EL (cell line): ENCODE measurements at places on chromosomes 1 and 21.

- DNase-seq, result peak; percentile 62
Measured at GRCh38 chr1:16254263-16254928, 17.4 kb upstream of the CPLANE2 start.

- peak; percentile 74 for DNase-seq
Measured at GRCh38 chr1:32761253-32761877, 55.8 kb downstream of the YARS1 start.

DNA sequence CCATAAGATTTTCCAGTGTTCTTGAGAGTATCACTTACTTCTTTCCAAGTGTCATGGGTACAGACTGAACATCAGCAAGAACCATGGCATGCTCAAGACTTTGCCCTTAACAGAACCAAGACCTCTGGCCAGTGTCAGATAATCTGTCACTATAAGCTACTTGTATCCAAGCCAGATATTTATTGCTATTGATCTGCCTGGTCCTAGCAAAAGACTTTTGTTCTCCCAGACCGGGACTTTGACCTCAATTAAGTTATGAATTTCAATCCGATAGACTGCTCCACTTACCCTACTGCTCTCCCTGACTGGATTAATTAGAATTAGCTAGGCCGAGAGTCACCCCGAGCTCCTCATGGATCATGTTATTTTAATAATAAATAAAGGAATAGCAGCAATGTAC lies 129.6 kb downstream of the ACBD6 start:
- no peak for DNase-seq

DNA sequence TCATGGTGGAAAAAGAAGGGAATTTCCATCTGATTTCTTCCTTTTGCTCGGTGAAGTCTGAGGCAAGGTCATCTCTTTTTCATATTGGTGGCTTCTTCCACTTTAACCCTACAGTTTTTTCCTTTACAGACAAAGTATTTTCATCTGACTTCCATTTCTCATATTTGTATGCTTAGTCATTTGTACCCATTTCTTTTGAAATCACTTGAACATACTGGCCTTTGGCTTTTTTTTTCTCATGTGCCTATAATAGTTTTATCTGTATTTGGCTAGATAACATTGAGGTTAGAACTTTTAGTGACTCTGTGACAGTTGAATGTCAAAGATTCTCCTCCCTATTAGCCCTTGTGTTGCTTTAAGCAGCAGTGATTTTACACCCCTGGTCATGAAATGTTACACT lies 27.7 kb downstream of the IL12RB2 start:
- DNase-seq, result no peak

GRCh38 chr1:171472183-171472647 lies 13.1 kb upstream of the PRRC2C start:
- no peak for DNase-seq

DNA sequence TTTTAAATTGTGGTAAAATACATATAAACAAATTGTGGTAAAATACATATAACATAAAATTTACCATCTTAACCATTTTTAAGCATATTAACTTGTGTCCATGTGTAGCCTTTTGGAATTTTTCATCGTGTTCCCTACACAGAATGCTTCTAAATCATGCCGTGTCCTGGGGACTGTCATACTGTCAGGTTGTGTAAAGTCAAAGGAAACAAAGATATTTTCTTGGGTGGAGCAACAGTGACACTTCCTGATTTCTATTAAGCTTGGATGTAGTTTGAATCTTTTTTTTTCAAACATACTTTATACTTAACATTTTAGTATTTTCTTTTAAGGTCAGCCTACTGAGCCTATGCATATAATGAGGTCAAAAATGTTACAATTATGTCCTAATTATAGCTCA lies 32.3 kb downstream of the DOP1B start:
- DNase-seq, result no peak

GRCh38 chr21:37088186-37088735 lies 15.2 kb downstream of the TTC3 start:
- DNase-seq, result no peak

- no peak for DNase-seq
Measured at GRCh38 chr1:41830726-41831125, 88.0 kb downstream of the HIVEP3 start.

DNA sequence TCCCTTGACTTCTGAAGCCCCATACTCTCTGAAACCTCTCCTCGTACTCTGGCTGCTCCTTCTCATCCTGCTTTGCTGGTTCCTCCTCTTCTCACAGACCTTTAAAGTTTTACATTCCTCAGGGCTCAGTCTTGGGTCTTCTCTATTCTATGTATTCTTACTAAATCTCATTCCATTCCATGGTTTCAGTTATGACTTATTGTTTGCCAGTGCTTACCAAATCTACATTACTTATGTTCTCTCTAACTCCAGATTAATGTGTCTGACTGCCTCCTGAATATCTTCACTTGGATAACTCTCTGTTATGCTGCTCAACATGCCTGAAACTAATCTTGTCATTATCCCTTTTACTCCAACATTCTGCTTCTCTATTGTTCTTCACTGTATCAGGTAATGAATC lies 5.4 kb upstream of the SLC35D1 start:
- DNase-seq, result peak; percentile 15

- peak; percentile 54 for DNase-seq
Measured at GRCh38 chr1:12593621-12594066, 24.4 kb downstream of the DHRS3 start.

GRCh38 chr1:78440381-78440793 lies 50.4 kb upstream of the PTGFR start:
- peak; percentile 34 for DNase-seq

GRCh38 chr1:36772647-36773495 lies 261.4 kb downstream of the GRIK3 start:
- no peak for DNase-seq

GRCh38 chr1:84107955-84108354 lies 36.1 kb upstream of the PRKACB start:
- DNase-seq, result no peak

- DNase-seq, result no peak
Measured at GRCh38 chr21:45413922-45414321, 9.0 kb downstream of the COL18A1 start.

- DNase-seq, result no peak
Measured at GRCh38 chr1:201710632-201711597, 118.0 kb upstream of the IPO9 start.

DNA sequence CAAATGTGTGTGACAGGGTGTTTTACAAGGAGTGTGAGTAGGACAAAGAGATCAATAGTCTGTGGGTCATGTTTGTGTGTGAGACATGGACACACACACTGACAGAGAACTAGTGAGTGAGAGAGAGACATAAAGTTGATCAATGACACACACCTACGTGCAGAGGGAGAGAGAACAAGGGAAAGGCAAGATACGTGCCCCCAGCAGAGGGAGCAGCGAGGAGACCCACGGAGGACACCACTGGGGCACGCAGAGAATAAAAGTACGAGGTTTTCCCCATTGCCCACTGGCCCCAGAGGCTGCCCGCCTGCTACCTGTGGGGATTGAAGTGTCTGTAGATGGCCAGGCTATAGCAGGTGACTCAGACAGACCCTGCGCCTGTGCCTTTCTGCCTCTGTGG lies 130.2 kb upstream of the CSF3R start:
- no peak for DNase-seq

DNA sequence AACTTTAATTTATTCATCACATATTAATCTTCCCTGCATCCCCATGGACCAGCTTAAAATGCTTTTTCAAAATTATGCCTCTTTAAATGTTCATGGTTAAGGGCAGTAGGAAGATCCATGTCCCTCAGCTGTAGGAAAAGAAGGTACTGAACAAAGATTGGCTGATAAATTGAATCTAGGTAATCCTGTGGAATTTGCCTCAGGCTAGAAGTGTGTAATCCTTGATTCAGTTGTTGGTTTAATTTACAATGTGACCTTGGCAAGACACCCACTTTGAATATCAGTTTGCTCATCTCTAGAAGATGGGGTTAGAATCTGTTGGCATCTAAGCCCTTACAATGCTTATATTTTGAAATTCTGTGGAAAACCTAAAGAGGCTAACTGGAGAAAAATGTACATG lies 6.1 kb downstream of the TTC4 start:
- DNase-seq, result peak; percentile 29

DNA sequence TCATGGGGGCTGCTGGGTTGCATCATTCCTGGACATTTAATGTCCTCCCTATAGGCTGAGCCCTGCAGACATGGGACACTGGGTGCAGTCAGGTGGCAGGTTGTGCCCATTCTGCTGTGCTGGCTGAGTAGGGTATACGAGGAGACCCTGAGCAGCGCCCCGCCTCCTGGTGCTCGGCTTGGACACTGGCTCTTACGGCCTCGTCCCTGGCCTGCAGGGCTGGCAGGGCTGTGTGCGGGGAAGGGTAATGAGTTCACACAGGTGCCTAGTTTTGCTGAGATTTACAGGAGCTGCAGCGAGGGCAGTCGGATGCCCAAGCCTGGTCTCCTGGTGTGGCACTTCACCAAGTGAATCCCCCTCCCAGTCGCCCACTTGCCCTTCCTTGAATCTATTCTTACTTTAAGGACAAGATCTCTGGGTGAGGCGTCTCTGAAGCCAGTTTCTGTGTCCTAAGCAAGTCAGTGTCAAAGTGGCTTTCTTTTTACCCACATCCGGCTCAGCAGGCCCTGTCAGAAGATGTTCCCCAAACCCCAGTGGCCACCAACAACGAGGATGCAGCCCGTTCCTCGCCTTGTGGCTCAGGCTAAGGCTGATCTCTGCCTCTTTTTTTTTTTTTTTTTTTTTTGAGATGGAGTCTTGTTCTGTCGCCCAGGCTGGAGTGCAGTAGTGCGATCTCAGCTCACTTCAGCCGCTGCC lies 73.2 kb downstream of the MAN1C1 start:
- no peak for DNase-seq

DNA sequence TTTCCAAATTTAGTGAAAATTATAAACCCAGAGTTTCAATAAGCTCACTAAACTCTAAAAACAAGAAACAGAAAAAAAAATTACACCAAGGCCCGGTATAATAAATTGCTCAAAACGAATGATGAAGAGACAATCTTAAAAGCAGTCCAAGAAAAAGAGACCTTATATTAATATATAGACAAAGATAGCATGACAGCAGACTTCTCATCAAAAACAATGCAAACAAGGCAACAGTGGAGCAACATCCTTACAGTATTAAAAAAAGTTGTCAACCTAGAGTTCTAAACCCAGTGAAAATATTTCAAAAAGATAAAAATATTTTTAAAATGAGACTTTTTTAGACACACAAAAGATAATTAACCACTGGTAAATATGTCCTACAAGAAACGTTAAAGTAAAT lies 46.7 kb downstream of the KIFAP3 start:
- no peak for DNase-seq

- DNase-seq, result no peak
Measured at GRCh38 chr1:234926559-234927311, 201.9 kb downstream of the TOMM20 start.

- no peak for DNase-seq
Measured at GRCh38 chr1:60423146-60423780, 349.7 kb upstream of the C1orf87 start.

DNA sequence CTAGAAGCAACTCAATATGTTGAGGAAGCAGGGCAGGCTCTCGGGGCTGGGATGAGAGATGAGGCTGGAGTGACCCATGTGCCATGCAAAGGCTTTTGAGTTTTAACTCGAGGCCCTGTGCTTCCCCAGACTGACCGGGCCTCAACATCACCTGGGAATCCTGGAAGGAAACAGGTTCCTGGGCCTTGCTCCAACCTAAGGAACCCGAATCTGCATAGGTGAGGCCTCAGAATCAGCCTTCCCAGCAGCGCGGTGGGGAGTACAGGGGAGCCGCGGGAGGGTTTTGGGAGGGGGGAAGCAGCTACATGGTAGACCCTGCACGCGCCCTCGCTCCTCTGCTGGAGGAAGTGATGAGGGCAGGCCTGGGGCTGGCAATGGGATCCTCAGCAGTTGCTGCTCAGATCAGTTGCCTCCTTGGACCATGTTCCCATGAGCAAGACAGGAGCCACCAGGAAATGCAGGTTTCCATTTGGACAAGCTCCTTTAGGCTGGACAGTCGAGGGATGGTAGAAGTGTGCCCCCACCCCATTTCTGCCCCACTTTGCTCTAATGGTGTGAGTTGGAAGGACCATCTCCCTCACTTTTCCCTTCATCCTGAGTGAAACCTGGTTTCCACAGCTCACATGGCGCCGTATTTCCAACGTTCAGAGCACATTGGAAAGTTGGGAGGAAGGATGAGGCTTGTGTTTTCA lies 4.5 kb upstream of the KIAA1614 start:
- DNase-seq, result no peak

- DNase-seq, result no peak
Measured at GRCh38 chr1:67317803-67318202, 10.1 kb downstream of the IL12RB2 start.

GRCh38 chr1:27773826-27774445 lies 917 bp downstream of the STX12 start:
- DNase-seq, result peak; percentile 37

- peak; percentile 89 for DNase-seq
Measured at GRCh38 chr1:228860911-228861831, 125.9 kb downstream of the RHOU start.

DNA sequence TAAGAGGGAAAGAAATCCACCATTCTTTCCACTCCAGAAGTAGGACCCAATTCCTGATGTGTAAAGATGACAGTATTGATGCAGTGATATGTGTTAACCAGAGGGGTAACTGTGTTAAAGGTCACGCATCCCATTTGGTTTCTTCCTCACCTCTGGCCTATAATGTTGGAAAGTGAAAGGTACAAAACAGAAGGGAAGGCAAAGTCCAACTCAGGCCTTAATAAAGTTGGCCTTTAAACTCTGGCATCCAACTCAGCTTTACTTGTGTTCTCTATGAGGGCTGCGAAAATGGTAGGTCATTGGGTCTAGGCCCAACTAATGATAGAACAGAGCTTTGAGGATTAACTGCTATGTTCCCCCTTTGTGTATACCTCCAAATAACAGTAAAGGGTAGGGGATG lies 17.9 kb downstream of the CYP2J2 start:
- DNase-seq, result no peak

GRCh38 chr1:118486199-118486598 lies 301.2 kb upstream of the SPAG17 start:
- no peak for DNase-seq

GRCh38 chr1:222732216-222733159 lies 4.5 kb upstream of the FAM177B start:
- no peak for DNase-seq

DNA sequence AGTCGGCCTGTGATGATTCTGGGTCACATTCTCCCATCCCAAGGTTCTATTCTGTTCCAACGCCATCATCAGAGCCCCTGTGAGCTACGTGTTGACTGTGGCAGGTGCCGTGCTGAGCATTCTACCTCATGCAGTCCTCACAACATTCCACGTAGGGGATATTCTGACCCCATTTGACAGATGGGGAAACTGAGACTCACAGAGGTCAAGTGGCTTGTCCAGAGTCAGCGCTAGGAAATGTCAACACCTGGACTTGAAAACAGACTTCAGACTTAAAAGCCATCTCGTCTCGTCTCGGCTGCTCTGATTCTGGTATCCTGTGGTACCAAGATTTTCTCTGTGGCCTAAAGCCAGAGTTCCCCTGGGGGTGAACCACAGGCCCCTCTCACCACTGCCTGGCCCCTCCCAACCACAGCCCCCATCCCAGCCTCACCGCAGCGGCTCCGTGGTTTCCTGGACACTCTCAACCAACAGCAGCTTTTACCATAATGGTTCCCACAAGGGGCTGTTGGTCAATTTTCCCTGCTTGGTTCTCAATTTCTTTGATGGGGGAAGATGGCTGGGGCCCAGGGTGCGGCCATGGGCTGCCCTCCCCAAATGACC lies 39.6 kb downstream of the SDC3 start:
- no peak for DNase-seq
